ENCODE measurements at places on chromosomes 2 and 18. TPM values are rescaled to one million over a fixed set of nuclear protein-coding genes. Genes with fewer than 3 reads are reported as not detected.

Gene CFAP65
- total RNA-seq, result not detected

Gene ESCO1
- 22.8 TPM for total RNA-seq

Gene KCNS3
- total RNA-seq, result not detected

Gene ADAM17
- total RNA-seq, result 28.9 TPM

Gene ERMN
- 3.5 TPM for total RNA-seq

Gene ST8SIA5
- total RNA-seq, result not detected

Gene ARHGAP28
- total RNA-seq, result not detected

Gene CPO
- not detected for total RNA-seq

Gene SLC4A1AP
- total RNA-seq, result 27.3 TPM

Gene CHRNA1
- total RNA-seq, result not detected

- no peaks in the 10 kb centered on the region for H3K4me1 ChIP-seq
- no peak overlapping the region for H3K27ac ChIP-seq
- peaks cover 1% of the 10 kb centered on the region for H3K27me3 ChIP-seq
Measured at GRCh38 chr18:10797896-10798295, 272.1 kb downstream of the NAPG start.

DNA sequence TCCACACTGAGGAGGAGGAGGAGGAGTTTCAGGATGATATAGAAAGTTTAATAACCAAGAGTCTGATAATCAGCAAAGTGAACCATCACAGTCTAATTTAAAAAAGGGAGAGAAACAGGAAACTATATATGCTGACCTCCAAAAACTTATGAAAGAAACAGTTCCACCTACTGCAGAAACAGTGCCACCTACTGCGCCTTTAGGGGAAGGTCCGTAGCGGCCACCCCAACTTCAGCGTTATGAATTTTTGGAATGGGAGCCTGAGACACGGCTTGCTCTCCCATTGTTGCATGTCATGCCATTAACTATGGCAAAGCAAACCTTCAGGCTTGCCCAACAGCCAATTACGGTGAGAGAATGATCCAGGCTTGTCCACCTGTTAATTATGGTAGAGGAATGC, 1719.2 kb upstream of the LRRTM1 start:
- no peak for DNase-seq
- H3K27ac ChIP-seq, result no peak overlapping the region
- H3K4me3 ChIP-seq, result no peak overlapping the region
- no peaks in the 10 kb centered on the region for H3K27me3 ChIP-seq
- no peaks in the 10 kb centered on the region for H3K36me3 ChIP-seq

- no peaks in the 10 kb centered on the region for H3K36me3 ChIP-seq
- no peak overlapping the region for H3K27ac ChIP-seq
- H3K27me3 ChIP-seq, result no peaks in the 10 kb centered on the region
- no peak overlapping the region for H3K4me3 ChIP-seq
Measured at GRCh38 chr2:11692966-11693521, 23.0 kb upstream of the NTSR2 start.

GRCh38 chr2:216497382-216498069, 1.1 kb upstream of the RPL37A start:
- H3K4me1 ChIP-seq, result peaks cover 54% of the 10 kb centered on the region
- H3K27me3 ChIP-seq, result no peaks in the 10 kb centered on the region
- H3K4me3 ChIP-seq, result peak overlapping the region; percentile 91
- H3K27ac ChIP-seq, result peak overlapping the region; percentile 87
- DNase-seq, result no peak
- H3K36me3 ChIP-seq, result peaks cover 34% of the 10 kb centered on the region

- H3K27me3 ChIP-seq, result no peaks in the 10 kb centered on the region
- H3K4me1 ChIP-seq, result peaks cover 5% of the 10 kb centered on the region
- H3K27ac ChIP-seq, result no peak overlapping the region
- DNase-seq, result no peak
- H3K4me3 ChIP-seq, result no peak overlapping the region
Measured at GRCh38 chr2:232013701-232014353, 52.3 kb downstream of the DIS3L2 start.

GRCh38 chr2:96336873-96337272, 1.3 kb downstream of the NCAPH start:
- no peaks in the 10 kb centered on the region for H3K27me3 ChIP-seq
- peaks cover 48% of the 10 kb centered on the region for H3K36me3 ChIP-seq
- peaks cover 72% of the 10 kb centered on the region for H3K4me1 ChIP-seq
- DNase-seq, result no peak
- peak overlapping the region; percentile 73 for H3K27ac ChIP-seq
- H3K4me3 ChIP-seq, result peak overlapping the region; percentile 81

DNA sequence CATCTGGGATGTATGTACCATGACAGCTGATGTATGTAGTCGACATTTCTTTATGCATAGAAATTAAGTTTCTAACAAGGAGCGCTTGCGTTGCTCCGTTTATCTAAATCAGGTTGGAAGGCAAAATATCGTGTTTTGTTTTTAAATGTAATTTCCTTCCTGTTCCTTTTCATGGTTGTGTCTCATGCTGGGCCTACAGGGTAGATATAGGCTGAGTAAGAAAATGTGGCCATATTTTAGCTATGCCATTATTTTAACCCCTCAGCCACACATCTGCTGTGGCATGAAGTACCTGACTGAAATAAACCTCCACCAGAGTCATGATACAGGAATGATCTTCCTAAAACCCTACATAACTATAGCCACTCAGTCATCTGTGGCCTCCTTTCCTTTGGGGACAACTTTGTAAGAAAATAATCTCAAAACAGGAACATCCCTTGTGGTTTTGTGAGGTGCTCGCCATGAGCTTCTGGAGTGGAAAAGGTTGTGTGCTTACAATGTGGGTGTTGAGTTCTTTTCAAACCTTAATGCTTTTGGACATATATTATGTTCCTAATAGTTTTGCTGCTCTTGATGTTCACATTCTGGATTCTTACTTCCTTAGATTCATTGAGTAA, 214.3 kb downstream of the FAM210A start:
- no peaks in the 10 kb centered on the region for H3K27me3 ChIP-seq
- no peak overlapping the region for H3K4me3 ChIP-seq
- H3K4me1 ChIP-seq, result peaks cover 9% of the 10 kb centered on the region
- H3K36me3 ChIP-seq, result peaks cover 6% of the 10 kb centered on the region
- no peak overlapping the region for H3K27ac ChIP-seq

- H3K4me3 ChIP-seq, result no peak overlapping the region
- H3K27ac ChIP-seq, result no peak overlapping the region
- no peaks in the 10 kb centered on the region for H3K27me3 ChIP-seq
- H3K4me1 ChIP-seq, result no peaks in the 10 kb centered on the region
Measured at GRCh38 chr18:73563345-73563744, 584.3 kb downstream of the FBXO15 start.

DNA sequence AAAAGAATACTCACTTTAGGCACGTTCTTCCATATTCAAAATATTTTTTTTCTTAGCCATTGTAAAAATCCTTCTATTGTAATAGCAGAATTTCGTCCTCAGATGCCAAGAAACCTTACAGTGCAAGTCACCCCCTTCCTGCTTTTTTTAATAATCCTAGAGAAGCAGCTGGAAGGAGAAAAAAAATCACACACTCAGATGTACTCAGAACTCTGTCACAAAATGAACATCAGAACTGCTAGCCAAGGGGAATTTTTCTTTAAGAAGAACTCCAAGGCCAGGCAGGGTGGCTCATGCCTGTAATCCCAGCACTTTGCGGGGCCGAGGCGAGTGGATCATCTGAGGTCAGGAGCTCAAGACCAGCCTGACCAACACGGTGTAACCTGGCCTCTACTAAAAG, 127.3 kb upstream of the SPATS2L start:
- peaks cover 10% of the 10 kb centered on the region for H3K27me3 ChIP-seq
- no peak overlapping the region for H3K4me3 ChIP-seq
- no peaks in the 10 kb centered on the region for H3K4me1 ChIP-seq
- H3K27ac ChIP-seq, result no peak overlapping the region

DNA sequence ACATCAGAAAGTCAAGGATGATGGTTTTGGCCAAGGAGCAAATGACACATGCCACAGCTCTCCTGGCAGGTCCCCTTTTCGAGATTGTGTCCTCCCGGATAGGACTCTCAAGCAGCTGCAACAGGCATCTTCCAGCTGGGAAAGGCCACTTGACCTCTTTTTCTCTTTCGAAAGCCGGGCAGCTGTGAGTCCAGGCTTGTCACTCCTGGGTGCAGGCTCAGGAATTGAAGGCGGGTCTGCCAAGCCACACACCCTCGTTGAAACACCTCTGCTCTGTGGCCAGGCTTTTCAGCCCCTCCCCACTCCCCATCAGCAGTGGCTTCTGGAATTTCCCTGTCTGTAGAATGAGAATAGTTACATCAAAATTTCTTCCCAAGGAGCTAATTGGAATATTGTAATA, 98.0 kb downstream of the CCDC138 start:
- peaks cover 7% of the 10 kb centered on the region for H3K27me3 ChIP-seq
- no peaks in the 10 kb centered on the region for H3K4me1 ChIP-seq
- H3K4me3 ChIP-seq, result no peak overlapping the region
- H3K27ac ChIP-seq, result no peak overlapping the region
- peaks cover 4% of the 10 kb centered on the region for H3K36me3 ChIP-seq
- DNase-seq, result no peak

- H3K4me1 ChIP-seq, result no peaks in the 10 kb centered on the region
- H3K27me3 ChIP-seq, result peaks cover 12% of the 10 kb centered on the region
- no peaks in the 10 kb centered on the region for H3K36me3 ChIP-seq
- no peak overlapping the region for H3K4me3 ChIP-seq
- DNase-seq, result no peak
Measured at GRCh38 chr2:202023198-202023903, 10.3 kb upstream of the FZD7 start.

- no peaks in the 10 kb centered on the region for H3K36me3 ChIP-seq
- peaks cover 4% of the 10 kb centered on the region for H3K27me3 ChIP-seq
- peak overlapping the region; percentile 1 for H3K4me3 ChIP-seq
- DNase-seq, result peak; percentile 50
Measured at GRCh38 chr2:149597668-149598326, 10.2 kb upstream of the MMADHC start.

All from activated CD4-positive, alpha-beta memory T cell treated with anti-CD3 and anti-CD28 coated beads, Interleukin-2, amount 10 ng/mL, durations not matched to agents 7 days and 5 days (primary cell).